ENCODE measurements at places on chromosomes 2 and 18. TPM values are rescaled to one million over a fixed set of nuclear protein-coding genes. Genes with fewer than 3 reads are reported as not detected.

The TLX2 gene
- total RNA-seq = 0.44 TPM

The SLC4A3 gene
- 3.8 TPM for total RNA-seq

The BUB1 gene
- total RNA-seq = 50.0 TPM

The ZRANB3 gene
- 6.6 TPM for total RNA-seq

The DOK6 gene
- not detected for total RNA-seq

The TBR1 gene
- 0.05 TPM for total RNA-seq

The STAT4 gene
- 3.9 TPM for total RNA-seq

The MOGAT1 gene
- total RNA-seq = not detected

The NYAP2 gene
- total RNA-seq = not detected

The FAP gene
- total RNA-seq = 0.16 TPM

The MYCN gene
- not detected for total RNA-seq

The EPHA4 gene
- total RNA-seq = 0.72 TPM

The RAD51AP2 gene
- total RNA-seq = not detected

The CPLX4 gene
- not detected for total RNA-seq

The SLC5A7 gene
- total RNA-seq = not detected

The SCTR gene
- not detected for total RNA-seq

The CHRND gene
- not detected for total RNA-seq

Data from A549 treated with CORT108297 at 1 μM for 4 hours (cell line).